Stimulated activated CD4-positive, alpha-beta T cell treated with anti-CD3 and anti-CD28 coated beads, Interleukin-1b, Interleukin-23, amount 100 ng/mL, for 48 hours (primary cell): ENCODE measurements at places on chromosomes 4 and X.
A peak's percentile ranks its signal among the peaks of the same experiment; 100 is the strongest.

GRCh38 chr4:189304809-189305208 lies 635.9 kb upstream of the FRG1 start:
- no peak for DNase-seq

GRCh38 chr4:155005395-155006090 lies 202.9 kb upstream of the NPY2R start:
- DNase-seq: no peak

DNA sequence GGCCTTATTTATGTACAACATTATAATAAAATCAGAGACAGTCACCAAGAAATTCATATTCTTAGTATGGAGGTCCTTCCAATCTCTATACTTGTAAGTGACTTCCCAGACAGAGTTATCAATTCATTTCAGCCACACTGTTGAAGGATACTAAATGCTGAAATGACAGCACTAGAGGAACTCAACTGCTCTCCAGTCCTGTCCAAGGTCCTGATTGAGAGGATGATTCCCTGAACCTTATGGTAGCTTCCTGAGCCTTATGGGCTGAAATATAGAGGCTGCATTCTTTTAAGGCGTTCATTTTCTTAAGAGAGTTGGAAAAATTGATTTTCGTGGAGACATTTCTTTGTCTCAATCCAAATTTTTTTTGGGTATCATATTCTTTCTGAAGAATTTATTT lies 205.9 kb downstream of the TLL1 start:
- DNase-seq: no peak

- DNase-seq: no peak
Observed at GRCh38 chrX:10549280-10549679, 71.1 kb downstream of the MID1 start.

GRCh38 chr4:165879641-165880040 lies 6.6 kb downstream of the TLL1 start:
- no peak for DNase-seq

DNA sequence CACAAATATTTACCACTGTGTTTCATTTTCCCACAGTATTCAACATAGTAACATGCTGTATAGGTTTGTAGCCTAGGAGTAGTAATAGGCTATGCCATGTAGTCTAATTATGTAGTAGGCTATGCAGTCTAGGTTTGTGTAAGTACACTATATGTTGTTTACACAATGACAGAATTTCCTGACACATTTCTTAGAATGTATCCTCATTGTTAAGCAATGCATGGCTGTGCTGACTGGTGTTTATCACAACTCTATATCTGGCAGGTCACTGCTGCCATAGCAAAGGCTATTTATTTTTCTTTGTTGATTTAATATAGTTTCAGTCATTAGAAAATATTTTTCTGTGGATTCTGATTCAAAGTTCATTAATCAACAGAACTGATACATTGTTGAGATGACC lies 108.3 kb upstream of the TEX13A start:
- DNase-seq: no peak

DNA sequence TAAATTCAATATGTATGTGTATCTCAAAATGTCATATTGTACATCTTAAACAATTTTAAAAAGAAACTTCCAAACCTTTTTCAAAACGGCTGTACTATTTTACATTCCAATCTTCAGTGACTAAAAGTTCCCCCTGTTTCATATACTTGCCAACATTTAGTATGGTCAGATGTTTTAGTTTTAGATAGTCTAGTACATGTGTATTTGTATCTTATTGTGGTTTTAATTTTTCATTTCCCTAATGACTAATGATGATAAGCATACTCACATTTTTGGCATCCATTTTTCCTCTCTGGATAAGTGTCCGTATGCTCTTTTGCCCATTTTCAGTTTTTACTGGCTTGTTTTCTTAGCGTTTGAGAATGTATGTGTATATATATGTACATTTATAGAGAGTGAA lies 212.2 kb upstream of the MAGEB18 start:
- no peak for DNase-seq

GRCh38 chr4:40264995-40265909 lies 68.4 kb downstream of the RHOH start:
- peak; percentile 28 for DNase-seq

DNA sequence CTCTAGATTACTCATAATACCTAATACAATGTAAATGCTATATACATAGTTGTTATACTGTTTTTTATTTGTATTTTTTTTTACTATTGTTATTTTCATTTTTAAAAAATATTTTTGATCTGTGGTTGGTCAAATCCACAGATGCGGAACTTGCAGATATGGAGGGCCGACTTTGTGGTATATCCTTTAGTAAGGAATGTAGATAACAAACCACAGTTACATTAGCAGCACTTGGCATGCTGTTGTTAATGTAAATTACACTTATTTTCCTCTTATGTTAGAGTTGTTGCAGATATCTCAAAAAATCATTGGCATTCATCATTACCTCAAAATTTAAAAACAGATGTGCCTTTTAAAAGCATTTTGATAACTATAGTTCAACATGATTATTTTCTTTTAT lies 151.0 kb downstream of the TMEM164 start:
- no peak for DNase-seq

DNA sequence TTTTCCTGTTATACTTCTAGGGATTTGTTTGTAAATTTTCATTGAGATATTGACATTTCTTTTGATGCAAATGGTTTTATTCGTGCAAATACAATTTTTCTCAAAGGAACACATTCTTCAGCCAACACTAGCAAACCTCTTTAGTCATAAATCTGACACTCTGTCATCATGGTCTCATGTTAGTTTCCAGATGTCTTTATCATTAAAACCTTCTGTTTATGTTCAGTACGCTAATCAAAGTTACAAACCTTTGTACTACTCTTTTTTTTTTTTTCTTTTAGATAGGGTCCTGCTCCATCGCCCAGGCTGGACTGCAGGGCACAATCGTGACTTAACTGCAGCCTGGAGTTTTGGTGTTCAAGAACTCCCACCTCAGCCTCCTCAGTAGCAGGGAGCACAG lies 7.1 kb downstream of the SLC25A31 start:
- DNase-seq: no peak

DNA sequence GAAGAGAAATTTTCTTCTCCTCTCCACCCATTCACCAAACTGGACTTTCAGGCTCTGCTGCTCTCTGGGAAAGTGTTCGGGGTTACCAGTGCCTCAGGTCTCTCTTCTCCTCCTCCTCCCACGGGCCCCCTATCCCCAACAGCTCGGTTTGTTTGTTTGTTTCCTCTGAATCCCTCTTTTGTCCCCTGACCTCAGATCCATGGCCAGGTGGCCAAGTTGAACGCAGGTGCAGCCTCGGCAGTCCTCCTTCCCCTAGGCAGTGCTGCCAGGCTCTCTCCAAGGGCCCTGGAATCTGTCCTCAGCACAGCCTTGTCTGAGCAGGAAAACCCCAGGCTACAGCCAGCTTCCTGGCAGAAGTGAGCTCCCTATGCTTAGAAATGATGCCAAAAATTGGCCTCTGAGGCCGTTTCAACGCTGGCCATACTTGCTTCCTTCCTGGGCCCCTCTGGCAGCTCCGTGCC lies 60.0 kb downstream of the FHDC1 start:
- DNase-seq: no peak

DNA sequence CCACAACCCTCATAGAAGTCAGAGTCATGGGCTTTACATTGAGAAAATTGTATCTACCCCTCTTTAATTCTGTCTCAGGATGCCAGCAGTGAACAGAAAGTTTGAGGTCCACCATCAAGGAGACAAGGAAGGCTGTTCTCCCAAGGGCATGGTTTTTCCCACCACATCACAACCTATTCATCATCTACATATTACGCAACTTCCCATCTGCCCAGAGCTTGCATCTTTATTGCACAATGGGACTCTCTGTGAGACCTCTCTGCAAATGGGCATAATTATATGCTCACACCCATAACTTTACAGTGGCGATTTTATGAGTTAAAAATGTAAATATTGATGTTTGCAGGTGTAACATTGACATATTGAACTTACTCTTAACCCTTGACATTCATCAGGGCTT lies 38.9 kb downstream of the PAGE2 start:
- DNase-seq: no peak

DNA sequence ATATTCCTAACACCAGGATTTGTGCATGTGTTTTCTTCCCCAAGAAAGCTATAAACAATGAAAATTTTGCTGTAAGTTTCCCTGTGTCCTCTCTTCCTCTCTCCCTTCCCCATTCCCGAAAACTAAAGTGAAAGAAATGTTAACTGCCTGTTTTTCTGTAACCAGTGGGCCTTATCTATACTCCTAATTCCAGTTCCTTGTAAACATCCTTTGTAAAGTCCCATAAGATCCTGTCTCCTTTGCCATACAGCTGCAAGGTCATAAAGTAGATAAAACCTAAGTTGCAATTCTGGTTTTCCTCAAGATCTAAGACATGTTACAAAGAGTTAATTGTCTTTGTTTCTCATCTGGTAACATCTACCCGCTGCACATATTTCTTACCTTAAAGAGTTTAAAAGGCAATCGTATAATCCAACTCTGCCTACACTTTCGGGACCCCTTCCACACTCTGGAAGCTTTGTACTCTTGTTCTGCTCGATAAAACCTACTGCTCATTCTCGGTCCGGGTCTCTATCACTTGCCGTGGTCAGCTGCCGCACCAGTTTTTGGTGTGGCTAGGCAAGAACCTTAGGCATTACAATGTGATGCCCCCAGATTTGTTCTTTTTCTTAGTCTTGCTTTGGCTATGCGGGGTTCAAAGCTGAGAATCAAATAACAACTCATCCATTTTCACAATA lies 20.5 kb downstream of the UGT2B7 start:
- no peak for DNase-seq

- DNase-seq: no peak
Observed at GRCh38 chr4:152590179-152591031, 54.5 kb upstream of the FBXW7 start.

DNA sequence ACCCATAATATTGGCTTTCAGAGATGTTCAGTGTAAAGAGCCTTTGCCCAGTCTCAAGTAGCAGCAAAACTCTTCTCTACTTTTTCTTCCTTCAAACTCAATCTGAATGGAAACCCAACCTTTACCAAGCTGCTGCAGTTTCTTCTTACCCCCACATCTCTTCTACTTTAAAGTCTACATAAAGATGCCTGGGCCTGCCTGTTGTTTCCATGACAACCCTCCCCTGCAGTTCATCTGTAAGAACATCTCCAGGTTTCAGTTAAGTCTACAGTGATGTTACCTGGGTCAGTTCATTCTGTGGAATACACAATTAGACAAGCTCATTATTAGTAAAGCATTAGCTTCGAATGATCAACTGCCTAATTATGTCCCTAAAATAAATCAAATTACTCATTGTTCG lies 81.4 kb downstream of the SPANXN3 start:
- no peak for DNase-seq

GRCh38 chr4:15164571-15164970 lies 162.3 kb downstream of the CPEB2 start:
- no peak for DNase-seq

DNA sequence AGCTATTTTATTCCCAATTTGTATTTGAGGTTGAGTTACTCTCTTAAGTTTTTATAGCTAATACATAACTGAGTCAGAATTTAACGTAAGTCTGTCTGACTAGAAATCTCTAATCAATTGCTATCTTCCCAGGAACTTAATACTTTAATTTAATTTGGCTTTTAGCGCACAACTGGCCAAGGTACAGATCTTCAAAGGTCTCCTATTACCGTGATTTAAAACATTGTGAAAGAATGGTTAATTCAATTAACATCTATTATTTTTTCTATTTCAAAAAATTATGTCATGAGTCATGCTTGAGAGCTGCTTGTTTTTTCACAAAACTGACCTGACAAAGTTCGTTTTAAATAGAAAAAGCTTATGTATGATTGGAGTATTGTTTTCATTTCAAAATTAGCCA lies 22.0 kb upstream of the PLA2G12A start:
- no peak for DNase-seq
